ENCODE measurements at places on chromosomes 5 and 9.

GRCh38 chr5:92729088-92729487, 851.9 kb downstream of the NR2F1-AS1 start:
- DNase-seq, result no peak

DNA sequence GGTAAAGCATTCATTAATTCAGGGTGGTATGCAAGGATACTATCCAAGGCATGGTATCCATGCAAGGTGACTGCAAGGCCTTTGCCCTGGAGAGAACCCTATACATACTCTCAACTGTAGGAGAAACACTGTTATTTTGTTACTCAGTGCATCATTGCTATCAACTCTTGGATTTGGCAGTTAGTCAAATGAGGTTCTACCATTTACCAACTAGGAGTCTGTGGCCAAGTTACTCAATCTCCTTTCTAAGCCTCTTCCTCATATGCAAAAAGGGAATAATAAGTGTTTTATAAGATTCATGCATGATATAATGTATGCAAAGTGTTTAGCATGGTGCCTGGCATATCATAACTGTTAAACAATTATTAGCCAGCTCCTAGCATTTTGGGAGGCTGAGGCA, 4.0 kb downstream of the PCDHGC3 start:
- DNase-seq, result no peak

GRCh38 chr9:116987721-116988485, 300.8 kb downstream of the TRIM32 start:
- no peak for DNase-seq

- DNase-seq, result no peak
Measured at GRCh38 chr5:119315516-119315949, 40.3 kb upstream of the TNFAIP8 start.

GRCh38 chr5:123157791-123158581, 68.9 kb downstream of the PRDM6 start:
- DNase-seq, result peak; percentile 37

- no peak for DNase-seq
Measured at GRCh38 chr9:76644647-76645250, 119.5 kb upstream of the PCA3 start.

DNA sequence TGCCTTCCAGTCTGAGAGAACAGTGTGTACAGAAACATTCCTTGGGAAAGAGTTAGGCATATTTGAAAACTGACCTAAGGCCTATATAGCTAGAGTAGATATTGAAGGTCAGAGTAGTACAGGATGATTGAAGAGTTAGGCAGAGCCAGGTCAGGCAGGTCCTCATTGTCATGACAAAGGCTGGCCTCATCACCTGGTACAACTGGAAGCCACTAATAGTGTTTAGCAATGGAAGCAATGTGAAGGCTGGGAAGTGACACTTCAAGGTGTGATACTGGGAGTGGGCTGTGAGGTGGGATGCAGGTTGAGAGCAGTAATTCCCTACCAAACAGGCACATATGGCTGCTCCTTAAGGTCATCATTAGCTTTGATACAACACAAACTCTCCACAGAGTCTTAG, 123.6 kb upstream of the CCNH start:
- no peak for DNase-seq

- no peak for DNase-seq
Measured at GRCh38 chr5:59600153-59600552, 293.4 kb downstream of the PDE4D start.

DNA sequence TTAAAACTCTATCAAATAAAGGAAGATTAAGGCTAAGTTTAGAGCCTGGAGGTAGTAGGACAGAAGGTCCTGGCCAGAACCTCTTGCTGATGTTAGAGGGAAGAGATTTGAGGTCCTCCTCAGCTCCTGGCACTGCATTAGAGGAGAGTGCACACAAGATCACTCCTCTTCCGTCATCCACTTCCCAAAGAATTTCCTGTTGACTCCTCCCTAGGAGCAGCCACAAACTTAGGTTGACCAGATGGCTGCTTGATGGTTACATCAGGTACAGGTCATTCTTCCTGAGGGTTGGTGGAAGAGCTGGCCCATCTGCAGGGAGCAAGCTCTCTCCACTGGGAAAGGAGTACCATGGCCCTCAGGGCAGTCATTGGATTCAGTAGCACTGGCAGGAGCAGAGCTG, 93.9 kb upstream of the IL33 start:
- no peak for DNase-seq

- no peak for DNase-seq
Measured at GRCh38 chr5:133453831-133454230, 158.5 kb downstream of the FSTL4 start.

GRCh38 chr9:24464319-24464951, 81.3 kb downstream of the IZUMO3 start:
- DNase-seq, result peak; percentile 15

- no peak for DNase-seq
Measured at GRCh38 chr5:68261169-68261568, 45.6 kb downstream of the PIK3R1 start.

DNA sequence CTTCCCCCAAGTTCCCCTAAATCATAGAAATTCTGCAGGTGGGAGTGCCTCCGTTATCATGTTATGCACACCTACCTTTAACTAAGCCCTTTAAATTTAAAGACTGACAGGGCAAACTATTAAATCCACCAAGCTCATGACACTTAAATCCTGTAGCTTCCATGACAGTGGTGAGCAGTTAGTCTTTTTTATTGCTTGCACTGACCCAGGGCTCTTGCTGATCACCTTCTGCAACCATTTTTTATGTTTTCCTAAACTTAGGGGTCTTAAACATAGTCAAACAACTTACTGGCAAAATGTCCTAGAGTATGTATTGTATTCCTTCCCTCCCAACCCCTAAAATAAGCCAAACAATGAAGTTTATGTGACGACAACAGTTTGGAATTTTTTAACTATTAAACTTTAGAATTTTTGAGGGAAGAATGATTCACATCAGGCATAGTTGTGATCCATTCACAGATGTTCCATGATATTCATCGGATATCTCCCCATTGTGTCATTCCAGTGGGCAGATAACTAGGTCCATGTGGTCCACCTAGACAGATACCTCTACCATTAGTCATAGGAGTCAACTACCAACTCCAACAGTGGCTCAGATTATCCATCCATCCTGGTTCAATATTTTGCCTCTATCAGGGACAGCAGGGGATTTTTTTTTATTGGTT, 283.1 kb downstream of the ADAMTS6 start:
- no peak for DNase-seq

- no peak for DNase-seq
Measured at GRCh38 chr5:96590796-96591195, 71.4 kb upstream of the CAST start.

- no peak for DNase-seq
Measured at GRCh38 chr5:134112726-134113362, 1.6 kb upstream of the TCF7 start.

DNA sequence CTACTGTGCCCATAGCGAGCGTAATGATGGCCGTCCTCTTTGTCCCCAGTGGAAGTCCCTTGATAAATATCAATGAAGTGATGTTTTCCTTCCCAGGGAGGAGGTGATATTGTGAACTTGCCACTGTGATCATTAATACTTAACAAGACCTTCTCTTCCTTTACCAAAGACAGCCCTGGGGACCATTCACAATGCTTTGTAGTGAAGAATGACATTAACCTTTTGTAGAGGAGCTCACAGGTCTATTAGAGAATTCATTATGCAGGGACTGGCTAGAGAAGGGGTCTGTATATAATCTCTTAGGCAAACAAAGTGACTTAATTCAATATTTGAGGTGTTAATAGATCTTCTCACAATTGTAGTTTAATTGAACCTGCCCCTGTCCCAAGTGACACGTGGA, 452.9 kb upstream of the DMAC1 start:
- no peak for DNase-seq

DNA sequence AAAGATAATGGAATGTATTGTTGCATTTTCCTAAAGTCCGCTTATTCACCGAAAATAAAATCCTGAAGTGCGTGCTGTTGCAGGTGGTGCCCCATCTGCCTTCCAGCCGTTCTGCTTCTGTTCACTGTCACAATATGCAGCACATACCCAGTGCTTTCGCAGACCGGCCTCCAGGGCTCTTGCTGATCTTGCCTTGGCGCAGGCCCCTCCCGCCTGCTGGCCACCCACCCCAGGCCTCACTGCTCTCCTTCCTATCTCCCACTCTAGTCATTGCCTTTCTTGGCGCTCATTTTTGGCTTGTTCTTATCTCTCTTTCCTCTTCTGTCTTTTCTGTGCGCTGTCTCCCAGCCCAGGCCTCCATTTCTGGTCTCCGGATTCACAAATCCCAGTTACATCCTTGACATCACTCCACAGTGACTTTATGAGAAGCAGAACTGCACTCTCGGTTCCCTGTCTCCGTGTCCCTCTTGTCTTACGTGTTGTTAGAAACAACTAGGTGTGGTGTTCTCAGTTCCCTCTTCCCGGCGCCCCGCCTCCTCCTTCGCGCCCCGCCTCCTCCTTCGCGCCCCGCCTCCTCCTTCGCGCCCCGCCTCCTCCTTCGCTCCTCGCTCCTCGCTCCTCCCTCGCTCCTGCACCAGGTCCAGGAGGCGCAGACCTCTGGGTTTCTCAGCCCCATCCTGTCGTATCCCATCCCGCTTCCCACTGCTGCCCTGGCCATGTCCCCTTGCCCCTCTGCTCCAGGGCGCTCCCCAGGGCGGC, 201.7 kb upstream of the OTULINL start:
- no peak for DNase-seq

DNA sequence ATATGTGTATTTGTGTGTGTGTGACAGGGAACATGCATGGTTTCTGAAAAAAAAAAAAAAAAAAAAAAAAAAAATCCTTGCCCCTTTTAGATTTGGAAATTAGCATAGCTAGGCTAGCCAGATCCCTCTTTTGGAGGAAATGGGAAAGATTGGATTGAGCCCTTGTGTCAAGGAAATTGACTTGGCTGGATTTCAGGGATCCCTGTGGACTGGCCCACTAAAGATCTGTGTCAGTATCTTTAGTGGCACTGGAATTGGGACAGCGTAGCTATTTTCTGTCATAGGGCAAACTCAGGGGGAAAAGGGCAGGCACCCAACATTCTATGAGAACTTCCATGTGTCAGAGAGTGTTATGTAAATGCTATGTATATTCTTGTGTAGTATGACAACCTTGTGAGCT, 35.4 kb downstream of the SH3GL2 start:
- no peak for DNase-seq

DNA sequence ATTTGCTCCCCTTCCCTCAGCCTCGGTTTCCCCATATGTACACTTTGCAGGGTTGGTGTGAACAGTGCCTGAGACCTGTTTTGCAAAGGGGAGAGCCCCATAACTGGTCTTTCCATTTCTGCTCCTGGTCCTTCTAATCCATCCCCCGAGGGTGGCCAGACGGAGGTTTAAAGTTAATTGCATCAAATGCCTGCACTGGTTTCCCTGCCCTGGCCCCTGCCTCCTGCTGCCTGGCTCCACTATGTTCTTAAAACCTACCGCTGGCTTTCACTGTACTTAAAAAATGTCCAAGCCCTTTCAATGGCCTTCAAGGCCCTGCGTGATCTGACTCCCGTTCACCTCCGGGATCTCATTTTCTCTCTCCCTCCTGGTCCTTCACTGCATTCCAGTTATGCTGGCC, 183.0 kb downstream of the RGS3 start:
- DNase-seq, result no peak
